ENCODE measurements at places on chromosomes 6 and 20.

- no peak for DNase-seq
Measured at GRCh38 chr6:30260036-30260504, 46.9 kb upstream of the TRIM26 start.

DNA sequence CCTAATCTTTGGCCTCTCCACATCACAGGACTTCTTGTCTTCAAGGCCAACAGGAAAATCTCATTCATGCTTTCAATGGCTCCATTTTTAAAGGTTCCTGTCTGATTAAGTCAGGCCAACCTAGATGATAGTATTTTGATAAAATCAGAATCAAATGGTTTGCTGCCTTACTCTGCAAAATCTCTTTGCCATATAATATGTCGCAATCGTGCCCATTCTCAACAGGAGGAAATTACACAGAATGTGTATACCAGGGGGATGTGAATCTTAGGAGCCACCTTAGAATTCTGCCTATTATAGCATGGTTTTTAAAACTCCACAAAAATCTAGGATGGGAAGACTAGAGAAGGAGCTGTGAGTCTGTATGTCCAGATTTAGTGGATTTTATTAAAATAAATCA, 612.9 kb upstream of the MAN1A1 start:
- DNase-seq: no peak

DNA sequence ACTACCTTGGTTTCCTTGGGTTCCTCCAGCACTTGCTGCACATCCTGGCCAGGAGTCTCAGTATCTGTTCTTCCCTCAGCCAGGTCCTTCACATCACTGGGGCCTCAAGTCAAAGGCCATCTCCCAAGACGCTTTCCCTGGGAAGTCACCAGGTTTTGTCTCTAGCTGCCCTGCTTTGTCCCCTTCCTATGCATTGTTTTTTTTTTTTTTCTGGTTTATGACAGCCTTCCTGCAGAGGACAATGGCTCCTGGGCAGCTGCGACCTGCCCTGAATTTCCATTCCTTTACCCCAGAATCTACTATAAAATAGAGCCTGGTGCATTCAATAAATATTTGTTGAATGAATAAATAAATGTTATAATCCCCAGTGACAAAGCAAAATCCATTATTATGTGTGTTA, 687.3 kb downstream of the QKI start:
- no peak for DNase-seq

GRCh38 chr20:21395666-21396598, 1.4 kb downstream of the NKX2-4 start:
- DNase-seq: no peak

GRCh38 chr20:2217857-2218539, 77.8 kb upstream of the TGM3 start:
- DNase-seq: no peak

DNA sequence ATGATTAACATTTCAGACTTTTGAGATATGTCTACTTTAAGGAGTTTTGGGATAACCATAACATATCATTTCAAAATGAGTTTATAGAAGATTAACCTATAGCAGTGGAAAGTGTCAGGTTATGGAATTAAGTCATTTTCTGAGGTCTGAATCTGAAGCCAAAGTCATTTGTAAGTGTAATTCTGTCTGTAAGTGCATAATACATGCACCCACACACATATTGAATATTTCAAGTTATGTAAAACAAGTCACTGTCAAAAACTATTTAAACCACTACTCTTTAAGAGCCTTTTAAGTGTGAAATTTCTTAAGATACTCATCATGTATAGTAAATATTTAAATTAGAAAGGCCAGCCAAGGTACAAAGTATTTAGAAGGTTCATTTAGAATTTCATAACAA, 115.8 kb upstream of the HMGCLL1 start:
- DNase-seq: no peak

Data from DMS79 (cell line).